T1000 (cell line): ENCODE measurements at places on chromosomes 2 and 18.

DNA sequence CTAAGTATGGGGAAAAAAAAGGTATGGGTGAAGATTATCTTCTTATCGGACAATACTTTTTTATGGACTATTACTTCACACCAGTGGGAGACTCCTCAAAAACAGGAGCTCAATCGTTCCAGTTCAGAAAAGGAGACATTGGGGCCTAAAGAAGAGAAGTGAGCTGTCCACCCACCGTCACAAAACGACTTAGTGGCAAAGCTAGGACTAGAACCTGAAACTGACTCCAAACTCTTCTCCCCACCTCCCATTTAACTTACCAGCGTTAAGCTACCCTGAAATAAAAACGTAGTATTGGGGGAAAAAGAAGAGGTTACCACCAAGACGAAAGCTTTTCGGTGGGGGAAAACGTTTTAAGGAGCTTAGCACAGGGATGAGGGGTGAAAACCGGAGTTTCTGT lies 503 bp downstream of the GTF3C3 start:
- no peak for DNase-seq

- peak; percentile 58 for DNase-seq
Measured at GRCh38 chr2:180033993-180034894, 27.1 kb upstream of the CWC22 start.

DNA sequence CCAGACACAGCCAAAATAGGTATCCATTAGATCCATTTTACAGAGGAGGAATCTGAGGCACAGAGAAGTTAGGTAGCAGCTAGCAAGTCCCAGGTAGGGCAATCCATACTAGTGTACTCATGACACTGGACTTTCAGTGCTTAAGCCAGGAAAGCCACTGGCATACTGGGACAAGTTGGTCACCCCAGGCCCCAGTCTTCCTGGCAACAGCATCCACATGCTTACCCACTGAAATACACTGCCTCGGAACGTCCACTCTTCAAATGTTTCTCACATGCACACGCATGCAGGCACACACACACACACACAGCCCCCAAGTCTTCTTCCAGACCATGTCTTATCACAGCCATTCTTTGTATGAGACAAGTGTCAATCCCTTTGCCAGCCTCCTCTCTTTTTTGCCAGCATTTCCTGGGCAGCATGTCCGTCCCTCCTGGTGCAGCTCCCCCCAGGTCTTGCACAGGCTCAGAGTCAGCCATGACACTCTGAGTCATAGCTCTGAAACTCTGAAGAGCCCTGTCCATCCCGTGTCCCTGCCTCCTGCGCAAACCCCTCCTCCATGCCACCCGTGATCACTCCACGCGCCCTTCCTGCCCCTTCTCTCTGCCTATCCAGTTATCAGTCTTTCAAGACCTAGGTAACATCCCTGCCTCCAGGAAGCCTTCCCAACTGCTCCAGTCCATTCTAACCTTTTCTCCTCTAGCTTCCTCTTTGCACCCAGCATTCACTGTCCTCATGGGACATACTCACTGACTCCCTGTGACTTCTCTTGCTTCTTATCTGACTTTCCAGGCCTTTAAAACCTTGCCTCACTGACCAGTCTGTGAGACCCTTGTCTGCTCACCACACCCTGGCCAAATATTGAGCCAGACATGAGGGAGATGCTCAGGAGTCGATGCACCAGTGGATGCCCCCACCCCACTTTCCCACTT lies 10.9 kb upstream of the TEX261 start:
- no peak for DNase-seq

DNA sequence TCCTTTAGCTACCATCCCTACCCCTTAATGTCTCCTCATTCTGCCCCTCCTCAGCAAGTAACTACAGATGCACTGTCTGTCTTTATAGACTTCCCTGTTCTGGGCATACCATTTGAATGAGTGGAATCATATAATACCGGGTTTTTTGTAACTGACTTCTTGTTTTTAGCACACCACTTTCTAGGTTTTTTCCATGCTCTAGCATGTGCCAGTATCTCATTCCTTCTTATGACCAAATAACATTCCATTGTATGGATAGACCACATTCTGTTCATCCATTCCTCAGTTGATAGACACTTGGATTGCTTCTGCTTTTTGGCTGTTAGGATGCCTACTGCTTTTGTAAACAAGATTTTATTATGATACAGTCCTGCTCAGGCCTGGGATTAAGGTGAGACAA lies 154.7 kb downstream of the TSN start:
- DNase-seq, result no peak

GRCh38 chr2:172000696-172001361 lies 1.1 kb downstream of the METAP1D start:
- DNase-seq, result no peak

- no peak for DNase-seq
Measured at GRCh38 chr2:114160263-114160981, 270.5 kb downstream of the ACTR3 start.

GRCh38 chr2:18626958-18627650 lies 37.7 kb upstream of the NT5C1B start:
- DNase-seq, result no peak

DNA sequence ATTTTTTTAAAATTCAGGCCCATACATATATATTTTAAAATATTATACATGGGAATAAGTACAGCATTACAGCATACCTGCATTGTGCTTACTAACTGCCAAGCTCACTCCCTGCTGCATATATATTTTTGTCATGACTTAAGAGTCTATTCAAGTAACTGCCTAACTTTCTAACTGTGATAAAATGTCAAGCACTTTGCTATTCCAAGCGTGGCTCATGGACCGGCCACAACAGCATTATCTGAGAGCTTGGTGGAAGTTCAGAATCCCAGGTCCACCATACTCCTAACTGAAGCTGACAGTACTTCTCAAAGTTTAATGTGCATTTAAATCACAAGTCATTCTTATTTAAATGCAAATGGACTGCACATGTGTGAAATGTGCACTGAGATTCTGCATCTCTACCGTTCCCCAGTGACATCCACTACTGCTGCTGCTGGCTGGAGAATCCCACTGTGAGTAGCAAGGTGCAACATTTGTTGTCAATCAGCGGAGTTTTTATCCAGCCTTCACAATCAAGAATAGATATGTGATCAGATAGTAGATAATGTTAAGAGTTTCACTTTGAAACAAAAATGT lies 79.1 kb downstream of the DYM start:
- DNase-seq, result no peak

DNA sequence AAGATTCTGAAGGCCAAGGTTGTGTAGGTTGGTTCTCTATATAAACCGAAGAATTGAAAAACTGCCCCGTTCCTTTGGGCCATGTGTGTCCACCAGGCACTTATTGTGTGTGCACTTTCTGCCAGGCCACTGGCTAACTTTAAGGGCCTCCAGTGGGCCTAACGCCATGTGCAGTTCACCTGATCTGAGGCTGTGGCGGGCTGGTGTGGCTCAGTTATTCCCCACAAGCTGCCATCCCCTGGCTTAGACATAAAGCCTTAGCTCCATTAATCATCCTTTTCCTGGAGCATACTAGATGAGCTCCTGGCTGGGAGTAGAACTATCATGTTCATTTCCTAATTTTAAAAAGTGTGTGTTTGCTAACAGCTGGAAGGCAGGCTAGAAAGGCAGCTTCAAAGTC lies 304.1 kb upstream of the TNP1 start:
- no peak for DNase-seq

GRCh38 chr2:233093166-233093448 lies 33.0 kb downstream of the INPP5D start:
- no peak for DNase-seq

- DNase-seq, result peak; percentile 7
Measured at GRCh38 chr18:59744271-59744721, 47.1 kb upstream of the CCBE1 start.

DNA sequence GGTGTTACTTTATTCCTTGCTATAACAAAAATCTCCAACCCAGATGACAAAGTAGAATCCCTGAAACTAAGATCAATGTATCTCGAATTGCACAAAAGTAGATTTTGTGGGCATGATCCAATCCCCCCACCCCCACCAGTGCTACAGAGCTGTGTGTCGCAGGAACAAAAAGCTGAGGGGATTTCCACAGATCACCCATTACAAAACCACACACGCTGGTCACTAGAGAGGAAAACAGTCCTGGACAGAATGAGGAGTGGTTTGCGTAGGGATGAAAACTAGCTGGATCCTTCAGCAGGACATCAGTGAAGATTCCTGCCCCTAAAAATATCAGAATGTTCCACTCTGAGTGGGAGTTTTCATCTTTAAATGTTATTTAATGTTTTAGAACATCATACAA lies 165.3 kb upstream of the STK17B start:
- no peak for DNase-seq

- no peak for DNase-seq
Measured at GRCh38 chr2:96225016-96225533, 16.4 kb upstream of the STARD7 start.

DNA sequence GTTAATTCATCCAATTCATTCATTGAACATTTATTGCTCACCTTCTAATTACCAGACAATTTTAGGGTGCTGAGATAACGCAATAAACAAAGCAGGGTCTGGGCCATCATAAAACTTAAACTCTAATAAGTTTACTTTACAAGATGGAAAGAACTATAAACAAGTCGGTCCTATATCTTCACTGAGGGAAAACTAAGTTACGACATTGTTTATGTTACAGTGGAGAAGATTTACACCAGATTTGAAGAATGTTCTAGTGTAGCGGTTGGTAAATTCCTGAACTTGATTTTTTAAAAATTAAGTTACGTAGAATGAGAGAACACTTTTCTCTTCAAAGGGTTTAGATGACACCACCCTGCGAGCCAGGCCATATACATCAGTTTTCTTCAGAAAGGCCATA lies 20.7 kb upstream of the FRZB start:
- DNase-seq, result no peak

DNA sequence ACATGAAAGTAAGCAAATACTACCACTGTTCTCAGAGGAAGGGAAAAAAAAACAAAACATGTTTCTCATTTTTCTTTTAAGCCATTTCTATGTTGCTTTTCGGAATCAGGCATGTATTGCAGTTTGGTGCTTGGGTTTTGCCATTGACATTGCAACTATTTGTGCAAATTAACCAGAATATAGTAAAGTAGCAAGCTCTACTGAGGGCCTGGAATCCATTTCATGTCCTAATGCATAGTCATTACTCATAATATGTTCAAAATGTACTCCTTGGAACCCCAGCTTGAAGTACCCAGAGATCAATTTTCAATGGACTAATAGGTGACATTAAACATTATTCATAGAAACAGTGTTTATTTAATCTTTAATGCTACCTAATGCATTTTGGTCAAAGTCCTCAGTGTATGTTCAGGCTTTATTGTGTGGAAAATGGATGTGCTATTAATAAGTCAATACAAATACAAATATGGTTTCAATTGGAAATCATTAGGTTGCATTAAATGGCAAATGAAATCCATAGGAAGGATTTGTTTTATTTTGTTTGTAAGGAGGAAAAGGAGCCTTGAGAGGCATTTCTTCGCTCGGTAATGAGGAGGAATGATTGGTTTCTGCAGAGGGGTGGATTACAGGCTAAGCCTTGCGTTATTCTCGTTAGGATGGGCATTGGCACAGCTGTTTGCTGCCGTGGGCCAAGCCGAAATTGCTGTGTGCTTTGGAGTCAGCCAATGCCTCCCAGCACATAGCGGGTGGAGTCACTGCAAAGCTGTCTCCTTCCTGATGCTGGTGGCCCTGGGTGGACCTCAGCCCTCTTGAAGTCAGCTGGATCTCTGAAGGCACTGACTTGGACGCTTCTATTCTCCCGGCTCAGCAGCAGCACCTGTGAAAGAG lies 56.4 kb downstream of the MYCN start:
- no peak for DNase-seq

GRCh38 chr2:66186537-66186936 lies 248.4 kb upstream of the MEIS1 start:
- DNase-seq, result no peak

GRCh38 chr2:220273082-220273481 lies 645.7 kb downstream of the SLC4A3 start:
- DNase-seq, result no peak

DNA sequence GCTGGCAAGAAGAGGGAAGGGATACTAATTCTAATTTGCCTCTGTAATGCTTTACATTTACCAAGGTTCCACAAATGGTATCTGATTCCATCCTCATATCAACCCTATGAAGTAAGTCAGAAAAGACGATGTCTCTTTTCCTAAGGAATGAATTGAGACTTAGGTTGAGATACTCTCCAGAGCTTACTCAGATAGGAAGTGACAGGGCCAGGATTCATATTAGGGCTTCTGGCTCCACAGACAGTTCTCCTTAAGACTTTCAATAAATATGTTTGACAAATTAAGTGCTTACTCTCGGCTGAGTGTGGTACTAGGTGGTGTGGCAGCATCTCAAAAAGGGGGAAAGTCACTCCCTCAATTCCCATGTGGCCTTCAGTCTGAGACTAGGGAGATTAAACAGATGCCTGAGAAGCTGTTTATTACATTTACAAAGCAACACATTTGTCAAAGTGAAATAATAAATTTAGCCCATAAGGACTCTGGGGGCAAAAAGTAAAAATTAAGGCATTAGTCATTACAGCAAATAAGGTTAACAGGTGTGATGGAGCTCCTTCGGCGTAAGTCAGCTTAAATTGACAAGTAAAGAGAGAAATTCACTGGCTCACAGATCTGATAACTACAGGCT lies 14.2 kb downstream of the CDK15 start:
- DNase-seq, result no peak

GRCh38 chr2:119040730-119041129 lies 98.7 kb downstream of the MARCO start:
- no peak for DNase-seq

- DNase-seq, result no peak
Measured at GRCh38 chr2:157184161-157184895, 73.2 kb upstream of the GALNT5 start.

DNA sequence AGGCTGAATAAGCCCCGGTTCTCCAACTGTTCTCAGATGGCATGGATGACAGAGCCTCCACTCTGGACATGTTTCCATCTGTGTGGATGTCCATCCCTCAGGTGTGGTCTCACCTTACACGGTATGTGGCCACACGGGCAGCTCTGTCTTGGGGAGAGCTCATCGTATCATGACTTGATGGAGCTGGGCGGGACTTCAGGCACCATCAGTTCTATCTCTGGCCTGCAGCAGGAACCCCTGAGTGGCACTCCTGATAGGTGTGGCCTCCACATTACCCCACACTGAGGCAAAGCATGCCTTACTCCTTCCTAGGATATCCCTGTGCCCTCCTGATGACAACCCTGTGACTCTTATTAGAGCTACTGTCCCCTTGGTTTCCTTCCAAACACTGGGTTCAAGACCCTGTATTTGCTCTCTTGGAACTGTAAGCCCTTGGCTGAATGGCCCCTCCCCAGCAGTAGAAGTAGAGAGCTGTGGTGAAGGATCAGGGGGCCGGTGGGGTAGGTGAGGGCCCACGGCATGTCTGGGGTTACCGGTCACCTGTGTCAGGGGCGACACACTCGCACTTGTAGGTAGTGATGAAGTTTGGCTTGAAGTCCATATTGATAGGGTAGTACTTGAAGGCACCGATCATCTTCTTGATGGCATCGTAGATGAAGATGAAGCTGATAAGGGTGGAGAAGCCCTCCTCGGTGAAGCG lies 48.2 kb downstream of the MTHFD2 start:
- DNase-seq, result no peak

GRCh38 chr2:67453310-67453709 lies 56.2 kb downstream of the ETAA1 start:
- peak; percentile 9 for DNase-seq

GRCh38 chr2:4840791-4841190 lies 851.4 kb upstream of the SOX11 start:
- DNase-seq, result no peak
